ENCODE measurements at places on chromosomes 12 and 14. TPM values are rescaled to one million over a fixed set of nuclear protein-coding genes. Genes with fewer than 3 reads are reported as not detected.
A peak's percentile ranks its signal among the peaks of the same experiment; 100 is the strongest.

GRCh38 chr14:105139831-105140239, 28.7 kb downstream of the JAG2 start:
- no peak for ATAC-seq

DNA sequence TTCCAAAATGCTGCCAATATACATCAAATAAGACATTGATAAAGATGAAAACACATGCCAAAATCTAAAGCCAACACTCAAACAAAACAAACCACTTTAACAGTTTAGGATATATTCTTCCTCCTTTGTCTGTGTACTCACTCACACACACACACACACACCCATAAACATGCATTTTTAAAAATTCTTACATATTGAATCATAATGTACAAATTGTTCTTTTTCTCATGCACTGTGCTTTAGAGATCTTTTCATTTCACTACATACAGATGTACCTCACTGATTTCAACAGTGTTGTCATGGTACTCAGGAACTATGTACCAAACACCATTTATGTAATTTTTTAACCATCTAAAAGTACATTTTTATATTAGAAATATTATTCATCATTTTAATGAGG, 9.5 kb upstream of the RERG start:
- no peak for ATAC-seq

GRCh38 chr14:30581283-30581625, 22.3 kb downstream of the G2E3 start:
- no peak for ATAC-seq

GRCh38 chr12:122981036-122981471, 573 bp downstream of the ARL6IP4 start:
- ATAC-seq, result no peak

DNA sequence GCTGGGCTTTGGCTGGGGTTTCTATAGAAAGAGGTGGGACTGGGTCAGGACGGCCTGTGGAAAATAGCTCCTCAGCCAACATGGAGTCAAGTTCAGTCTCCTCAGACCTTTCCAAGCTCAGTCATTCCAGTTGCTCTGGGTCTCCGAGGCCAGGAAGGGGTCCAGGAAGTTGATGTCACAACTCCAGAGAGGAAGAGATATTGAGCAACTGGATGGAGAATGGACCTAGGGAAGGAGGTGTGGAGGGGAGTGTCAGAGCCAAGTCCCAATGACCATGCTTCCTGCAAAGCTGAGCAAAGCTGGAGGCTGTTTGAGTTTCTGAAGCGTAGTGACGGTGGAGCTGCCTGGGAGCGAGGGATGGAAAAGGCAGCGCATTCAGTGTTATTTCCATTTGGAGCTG, 86.1 kb downstream of the SLC24A4 start:
- peak; percentile 88 for ATAC-seq

GRCh38 chr14:23300687-23301223, 1.9 kb downstream of the PPP1R3E start:
- no peak for ATAC-seq

- ATAC-seq, result no peak
Observed at GRCh38 chr12:130988261-130988660, 34.6 kb downstream of the ADGRD1 start.

DNA sequence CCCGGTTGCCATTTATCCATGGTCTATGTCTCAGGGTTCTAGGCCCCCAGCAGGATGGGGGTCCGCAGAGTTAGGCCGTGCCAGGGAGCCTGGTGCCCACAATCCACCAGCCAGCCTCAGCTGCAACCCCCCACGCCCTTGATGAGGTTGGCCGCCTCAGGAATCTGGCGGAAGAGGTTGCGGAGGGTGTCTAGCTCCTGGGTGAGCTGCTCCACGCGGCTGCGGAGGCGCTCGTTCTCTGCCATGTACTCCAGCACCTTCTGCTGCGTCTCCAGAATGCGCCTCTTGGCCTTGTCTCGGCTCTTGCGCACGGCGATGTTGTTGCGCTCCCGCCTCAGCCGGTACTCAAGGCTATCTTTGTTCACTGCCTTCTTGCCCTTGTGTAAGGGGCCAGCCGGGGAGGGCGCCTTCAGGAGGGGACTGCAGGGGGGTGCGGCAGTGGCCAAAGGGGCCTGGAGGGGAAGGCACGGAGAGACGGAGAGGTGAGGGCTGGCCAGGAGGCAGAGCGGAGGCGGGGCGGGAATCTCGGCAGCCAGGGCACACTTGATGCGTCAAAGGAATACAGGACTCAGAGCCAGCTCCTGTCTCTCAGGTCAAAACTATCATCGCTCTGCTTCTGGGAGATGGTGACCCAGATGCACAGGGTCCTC, 1.6 kb downstream of the CEBPE start:
- no peak for ATAC-seq

DNA sequence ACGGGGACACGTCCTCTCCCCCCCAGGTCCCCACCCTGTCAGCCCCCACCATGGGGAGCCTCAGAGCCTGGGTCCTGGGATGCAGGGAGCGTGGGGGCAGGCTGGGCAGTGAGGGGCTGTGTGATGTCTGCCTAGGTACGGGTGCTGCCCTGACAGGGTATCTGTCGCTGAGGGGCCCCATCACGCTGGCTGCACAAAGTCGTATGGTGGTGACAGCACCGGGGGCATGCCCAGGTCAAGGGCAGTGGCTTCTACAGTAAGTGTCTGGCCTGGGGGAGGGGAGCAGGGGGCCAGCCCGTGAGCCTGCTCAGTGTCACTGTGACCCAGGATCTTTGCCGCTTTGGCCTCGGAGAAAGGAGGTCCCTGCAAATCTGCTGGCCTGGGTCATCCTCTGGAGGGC, 23.3 kb downstream of the PAPLN start:
- ATAC-seq, result no peak

DNA sequence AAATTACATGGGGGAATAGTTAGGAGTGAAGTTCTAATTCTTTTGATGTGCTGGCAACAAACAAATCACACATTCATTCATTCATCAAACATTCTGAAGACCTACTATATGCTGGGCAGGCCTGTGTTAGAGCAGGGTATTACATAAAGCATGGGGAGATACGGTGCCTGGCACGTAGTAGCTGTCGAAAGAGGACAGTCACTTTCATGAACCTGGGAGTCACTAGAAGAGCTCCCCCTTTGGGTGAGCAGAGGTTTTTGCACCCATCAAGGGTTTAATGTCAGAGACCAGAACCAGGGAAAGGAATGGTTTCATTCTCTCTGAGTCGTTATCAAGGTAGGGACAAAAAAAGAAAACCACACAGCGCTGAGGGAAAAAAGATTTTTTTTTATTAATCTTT, 10.0 kb downstream of the LHX5 start:
- ATAC-seq, result no peak

GRCh38 chr12:57550641-57551549, 1.1 kb downstream of the KIF5A start:
- no peak for ATAC-seq

DNA sequence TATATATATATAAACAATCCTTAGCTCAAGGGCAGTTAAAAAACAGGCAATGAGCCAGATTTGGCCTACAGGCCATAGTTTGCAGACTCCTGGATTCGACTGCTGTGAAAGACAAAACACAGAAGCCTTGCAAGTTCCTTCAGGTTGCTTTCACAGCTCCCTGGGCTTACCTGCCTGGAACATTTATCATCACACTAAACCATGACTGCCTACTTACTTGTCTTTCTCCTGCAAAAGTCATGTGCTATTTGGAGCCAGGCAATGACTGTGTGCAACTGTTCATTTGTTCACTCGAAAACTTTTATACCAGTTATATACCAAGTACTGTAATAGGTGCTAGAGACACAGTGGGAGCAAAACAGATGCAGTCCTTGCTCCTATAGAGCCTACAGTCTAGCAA, 2.2 kb upstream of the RPS6KA5 start:
- ATAC-seq, result no peak

- peak; percentile 70 for ATAC-seq
Observed at GRCh38 chr12:122182887-122183587, at the start of gene LRRC43. Gene LRRC43, plus strand, starts transcription at chr12:122183123. Its CDS starts 22 bp downstream, at chr12:122183145.

GRCh38 chr14:63759456-63759855, 31.6 kb upstream of the SGPP1 start:
- ATAC-seq, result no peak

DNA sequence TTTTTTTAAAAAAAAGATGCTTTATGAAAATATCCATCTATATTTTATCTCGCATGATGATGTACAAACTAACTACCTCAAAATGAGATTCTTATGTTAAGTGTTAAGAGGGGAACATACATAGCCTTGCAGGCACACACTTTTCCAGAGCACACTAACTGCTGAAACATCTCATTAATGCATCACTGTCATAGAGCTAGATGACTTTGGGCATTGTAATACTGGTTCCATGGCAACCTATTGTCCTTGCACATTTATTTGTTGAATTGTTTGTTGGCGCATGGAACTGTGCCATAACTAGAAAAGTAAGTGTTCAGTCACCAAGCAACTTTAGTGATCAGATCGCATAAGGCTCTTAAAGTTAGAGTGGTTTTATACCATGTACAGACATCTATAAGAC, 348.3 kb downstream of the GALC start:
- ATAC-seq, result no peak

GRCh38 chr12:106265116-106265515, 17.3 kb upstream of the CKAP4 start:
- ATAC-seq, result no peak

DNA sequence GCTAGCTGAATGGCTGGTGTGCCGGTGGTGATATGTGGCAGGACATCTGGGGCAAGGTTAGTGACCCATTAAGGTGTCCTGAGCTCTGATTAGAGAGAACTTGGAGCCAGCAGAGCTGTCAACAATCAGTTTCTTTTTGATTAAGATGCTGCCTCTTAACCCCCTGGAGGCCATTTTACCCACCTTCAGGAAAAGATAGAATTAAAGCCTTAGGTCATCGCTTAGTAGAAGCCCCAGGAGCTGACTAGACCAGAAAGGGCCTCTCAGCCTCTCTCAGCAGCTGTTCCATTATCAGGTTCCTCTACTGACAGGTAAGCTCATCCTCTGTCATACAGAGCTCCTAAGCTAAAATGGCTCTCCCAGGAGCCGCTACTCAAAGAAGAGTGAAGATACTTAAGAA, 339.0 kb downstream of the FUT8 start:
- no peak for ATAC-seq

GRCh38 chr12:114935658-114936057, 251.7 kb upstream of the TBX3 start:
- ATAC-seq, result no peak

DNA sequence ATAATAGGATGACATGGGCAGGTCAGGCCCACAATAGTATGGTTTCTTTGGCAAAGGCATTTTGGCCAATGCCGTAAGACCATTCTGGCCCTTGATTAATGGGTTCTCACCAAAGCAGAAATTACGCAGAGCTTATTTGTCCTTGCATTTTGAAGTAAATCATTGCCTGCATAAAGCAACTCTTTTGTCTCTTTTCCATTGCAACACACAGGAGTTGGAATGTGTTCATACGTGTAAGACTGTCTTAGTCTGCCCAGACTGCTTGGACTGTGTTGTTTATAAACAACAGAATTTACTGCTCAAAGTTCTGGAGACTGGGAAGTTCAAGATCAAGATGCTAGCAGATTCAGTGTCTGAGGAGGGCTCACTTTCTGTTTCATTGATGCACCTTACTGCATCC, 102.8 kb upstream of the NPAS3 start:
- ATAC-seq, result no peak

DNA sequence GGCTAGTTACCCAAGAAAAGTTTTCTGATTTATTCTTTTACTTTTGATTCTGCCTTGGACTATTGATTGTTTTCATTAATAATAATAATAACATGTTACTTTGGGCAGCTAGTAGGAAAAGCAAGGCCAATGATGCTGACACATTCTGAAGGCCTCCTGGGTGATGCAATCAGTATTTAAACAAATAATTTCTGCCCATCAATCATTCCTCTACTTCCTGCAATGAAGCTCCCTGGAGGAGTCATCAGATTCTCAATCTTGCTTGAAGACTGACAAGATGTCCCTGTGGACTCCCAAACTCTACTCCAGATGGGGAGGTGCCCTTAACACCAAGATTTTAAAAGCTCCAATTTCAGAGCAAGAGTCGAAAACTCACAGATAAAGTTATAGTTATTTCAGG, at the start of gene SPX:
SPX (plus strand) TSS at position 244 of the 400 bp plus-strand sequence. CDS start 177 bp downstream, outside the sequence.
- no peak for ATAC-seq

DNA sequence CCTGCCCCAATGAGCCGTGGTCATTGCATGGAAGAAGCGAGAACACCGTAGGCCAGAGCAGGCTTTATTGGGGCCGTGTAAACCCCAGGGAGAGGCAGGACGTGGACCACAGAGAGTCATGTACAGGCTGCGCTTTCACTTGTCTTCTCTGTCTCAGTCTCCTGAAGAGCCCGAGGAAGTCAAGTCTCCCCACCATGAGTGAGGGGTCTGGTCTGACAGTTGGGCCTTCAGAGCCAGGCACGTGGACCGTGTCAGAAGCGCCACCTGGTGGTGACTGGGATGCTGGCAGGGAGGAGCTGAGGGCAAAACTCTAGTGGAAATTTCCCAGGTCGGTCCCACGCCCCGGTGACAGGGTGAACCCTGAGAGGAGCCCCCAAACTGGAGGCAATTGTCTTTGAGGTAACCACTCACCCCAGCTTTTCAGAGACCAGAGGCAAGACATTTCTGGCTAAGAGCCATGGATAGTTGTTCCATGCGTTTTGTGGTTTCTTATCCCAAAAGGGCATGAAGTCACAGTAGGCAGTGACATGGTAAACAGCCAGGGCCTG, 17.4 kb downstream of the RPS6KL1 start:
- ATAC-seq, result peak; percentile 61

- no peak for ATAC-seq
Observed at GRCh38 chr12:71945121-71945520, 6.5 kb downstream of the TPH2 start.

GRCh38 chr12:84605983-84606382, 306.6 kb downstream of the SLC6A15 start:
- ATAC-seq, result no peak

GRCh38 chr12:14902465-14902864, 16.8 kb upstream of the MGP start:
- ATAC-seq, result no peak

- ATAC-seq, result no peak
Observed at GRCh38 chr14:44609201-44609600, 102.1 kb upstream of the FSCB start.

DNA sequence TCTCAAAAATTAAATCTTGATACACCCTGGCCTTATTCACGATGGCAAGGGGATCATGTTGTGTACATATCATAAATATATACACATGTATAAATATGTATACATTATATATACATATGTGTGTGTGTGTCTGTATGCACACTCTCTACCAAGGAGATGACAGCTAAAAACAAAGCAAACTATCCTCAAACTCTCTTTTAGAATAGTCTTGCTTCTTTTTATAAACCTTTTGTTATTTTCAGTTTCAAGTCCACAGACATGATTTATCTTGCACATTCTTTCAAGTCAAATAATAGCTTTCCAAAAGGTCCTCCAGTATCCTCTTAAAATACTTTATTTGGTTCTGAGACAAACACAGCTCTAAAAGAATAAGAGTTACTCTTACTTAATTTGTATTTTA, 8.4 kb downstream of the ANO6 start:
- no peak for ATAC-seq

- no peak for ATAC-seq
Observed at GRCh38 chr14:96979611-96980074, 182.5 kb downstream of the VRK1 start.

MDGA2 gene
- total RNA-seq, result not detected

GPR135 gene
- 5.0 TPM for total RNA-seq

SLC7A7 gene
- total RNA-seq, result 36.6 TPM

MGP gene
- 506 TPM for total RNA-seq

NUBPL gene
- total RNA-seq, result 13.5 TPM

KCNH5 gene
- 0.04 TPM for total RNA-seq

RTL1 gene
- not detected for total RNA-seq

APOLD1 gene
- 33.4 TPM for total RNA-seq

TOMM20L gene
- total RNA-seq, result not detected

PYGL gene
- 18.5 TPM for total RNA-seq

SPX gene
- 0.54 TPM for total RNA-seq

NAA30 gene
- 22.1 TPM for total RNA-seq

MSI1 gene
- 0.74 TPM for total RNA-seq

SLC39A5 gene
- total RNA-seq, result 1.7 TPM

DLST gene
- 90.8 TPM for total RNA-seq

All from gastroesophageal sphincter (tissue), 4 donors.